ENCODE measurements at places on chromosomes 1 and 21.

- peak; percentile 23 for DNase-seq
These were observed 29.7 kb upstream of the KIRREL1 start for GRCh38 chr1:157963713-157964112.

DNA sequence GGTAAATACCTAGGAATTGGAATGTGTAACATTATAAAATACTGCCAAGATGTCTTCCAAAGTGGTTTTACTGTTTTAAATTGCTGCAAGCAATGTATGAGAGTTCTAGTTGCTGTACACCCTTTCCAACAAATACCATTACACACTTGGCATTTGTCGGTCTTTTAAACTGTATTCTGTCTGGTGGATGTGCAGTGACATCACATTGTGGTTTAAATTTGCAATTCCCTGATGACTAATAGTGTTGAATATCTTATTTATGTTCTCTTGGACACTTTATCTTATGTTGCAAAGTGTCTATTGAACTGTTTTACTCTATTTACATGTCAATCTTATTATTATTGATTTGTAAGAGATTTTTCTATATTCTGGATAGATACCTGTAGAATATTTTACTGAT is 561.2 kb upstream of the B3GALT2 start:
- DNase-seq: no peak

- no peak for DNase-seq
These were observed 42.2 kb upstream of the ZNF326 start for GRCh38 chr1:89952605-89953130.

- DNase-seq: peak; percentile 83
These were observed 16.7 kb downstream of the RAB3B start for GRCh38 chr1:51973587-51974474.

GRCh38 chr1:95216292-95216990 is 17.6 kb upstream of the RWDD3 start:
- no peak for DNase-seq

- DNase-seq: no peak
These were observed 26.6 kb downstream of the NUAK2 start for GRCh38 chr1:205294934-205295333.

DNA sequence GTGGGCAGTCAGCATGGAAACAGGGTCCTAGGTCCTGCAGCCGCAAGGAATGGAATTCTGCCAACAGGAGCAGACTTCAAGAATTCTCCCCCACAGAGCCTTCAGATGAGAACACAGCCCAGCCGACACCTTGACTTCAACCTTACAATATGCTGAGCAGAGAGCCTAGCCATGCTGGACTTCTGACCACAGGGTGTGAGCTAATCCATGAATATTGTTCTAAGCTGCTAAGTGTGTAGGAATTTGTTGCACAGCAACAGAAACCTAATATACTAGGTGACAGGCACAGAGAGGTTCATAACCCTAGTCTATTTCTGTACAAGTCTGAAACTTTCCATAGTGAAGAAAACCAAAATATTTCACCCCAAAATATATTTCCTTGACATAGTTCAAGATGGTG is 32.9 kb upstream of the IFNGR2 start:
- DNase-seq: no peak

DNA sequence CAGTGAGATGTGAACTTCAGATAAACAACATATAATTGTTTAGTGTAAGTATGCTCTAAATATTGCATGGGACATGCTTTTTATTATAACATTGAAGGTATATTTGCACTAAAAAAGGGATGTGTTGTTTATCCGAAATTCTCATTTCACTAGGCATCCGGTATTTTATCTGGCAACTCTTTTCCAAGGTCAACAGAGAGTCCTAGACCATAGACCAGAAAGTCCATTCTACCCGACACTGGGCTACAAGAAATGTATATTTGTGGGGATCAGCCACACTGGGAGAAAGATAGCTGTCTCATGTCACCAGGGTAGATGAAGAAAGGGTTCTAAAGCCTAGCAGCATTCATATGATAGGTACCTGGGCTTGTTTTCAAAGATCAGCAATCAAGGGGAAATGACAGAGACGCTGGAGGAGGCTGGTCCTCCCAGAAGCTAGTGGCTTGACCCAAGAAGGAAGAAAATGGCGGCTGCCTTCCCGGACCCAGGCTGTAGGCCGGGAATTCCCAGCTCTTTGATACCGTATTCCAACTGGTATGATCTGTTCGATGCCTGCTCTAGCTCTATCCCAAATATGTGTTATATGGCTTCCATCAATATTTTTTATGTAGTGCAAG is 161.1 kb upstream of the IRF2BP2 start:
- DNase-seq: no peak

DNA sequence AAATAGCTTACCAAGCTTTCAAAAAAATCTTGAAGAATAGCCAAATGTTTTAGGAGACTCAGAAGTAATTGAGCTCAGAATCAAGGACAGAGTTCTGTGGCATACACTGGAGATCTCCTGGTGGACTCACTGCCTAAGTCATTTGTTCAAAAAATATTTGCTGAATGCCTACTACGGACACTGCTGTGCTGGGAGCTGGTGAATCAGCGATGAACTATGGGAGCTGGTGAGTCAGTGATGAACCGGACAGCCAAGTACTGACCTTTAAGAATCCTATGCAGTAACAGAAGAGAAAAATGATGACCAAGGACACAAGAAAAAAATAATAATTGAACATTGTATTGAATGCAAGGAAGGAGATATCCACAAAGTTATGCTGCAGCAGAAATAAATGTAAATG is 717.9 kb upstream of the CXADR start:
- DNase-seq: no peak

All from NCI-H2107 (cell line).